Left colon (tissue), 2 donors: ENCODE measurements at places on chromosomes 13 and 19. TPM values are rescaled to one million over a fixed set of nuclear protein-coding genes. Genes with fewer than 3 reads are reported as not detected.

Gene KRTDAP
- not detected for total RNA-seq

Gene LSR
- 323 TPM for total RNA-seq

Gene SYCN
- total RNA-seq: not detected

Gene PINLYP
- 1.6 TPM for total RNA-seq

Gene PABPC3
- 0.34 TPM for total RNA-seq

Gene FLT3LG
- 6.4 TPM for total RNA-seq

Gene ATCAY
- total RNA-seq: 0.06 TPM

Gene B3GNT3
- 152 TPM for total RNA-seq

Gene MBD3L4
- not detected for total RNA-seq

Gene IGFLR1
- 4.1 TPM for total RNA-seq

Gene CLEC11A
- 2.1 TPM for total RNA-seq

Gene NKPD1
- 0.15 TPM for total RNA-seq

Gene CYP4F11
- total RNA-seq: 14.3 TPM

Gene SMIM17
- total RNA-seq: not detected

Gene ZNF790
- 3.3 TPM for total RNA-seq

Gene CYSLTR2
- total RNA-seq: 0.27 TPM

Gene SERP2
- total RNA-seq: 6.4 TPM

Gene DNMT1
- total RNA-seq: 48.7 TPM

Gene CYP4F2
- 11.1 TPM for total RNA-seq

Gene SHISA2
- 0.31 TPM for total RNA-seq

Gene TSSK6
- 1.6 TPM for total RNA-seq

Gene CXCL17
- not detected for total RNA-seq
